Activated CD8-positive, alpha-beta T cell treated with anti-CD3 and anti-CD28 coated beads, Interleukin-2, amount 10 ng/mL, durations not matched to agents 7 days and 5 days (primary cell): ENCODE measurements at places on chromosomes 5 and 9. TPM values are rescaled to one million over a fixed set of nuclear protein-coding genes. Genes with fewer than 3 reads are reported as not detected.

- H3K36me3 ChIP-seq: peaks cover 15% of the 10 kb centered on the region
- H3K4me1 ChIP-seq: peaks cover 17% of the 10 kb centered on the region
- H3K27me3 ChIP-seq: no peaks in the 10 kb centered on the region
- no peak overlapping the region for H3K4me3 ChIP-seq
- no peak overlapping the region for H3K27ac ChIP-seq
These were observed 3.5 kb downstream of the PAIP1 start for GRCh38 chr5:43553381-43553780.

DNA sequence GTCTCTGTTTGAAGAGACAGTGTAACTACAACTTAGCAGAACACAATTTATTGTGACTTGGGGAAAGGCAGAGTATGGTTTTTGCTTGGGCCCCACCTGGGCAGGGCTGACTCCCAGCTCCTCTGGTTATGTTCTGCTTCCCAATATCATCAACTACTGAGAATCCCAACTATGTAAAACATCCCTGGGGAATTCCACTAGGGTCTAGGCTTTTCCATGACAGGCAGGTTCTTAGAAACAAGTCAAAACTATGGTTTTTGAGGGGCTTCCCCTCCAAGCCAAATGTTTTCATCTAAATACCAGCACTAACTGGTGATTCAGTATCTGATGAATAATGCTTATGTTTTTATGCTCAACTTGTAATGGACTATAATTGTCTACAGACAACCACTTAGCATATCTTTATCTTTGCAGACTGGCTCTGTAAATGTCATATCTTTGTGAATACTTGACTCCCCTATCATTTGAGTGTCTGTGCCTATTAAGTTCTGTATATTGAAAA is 409.5 kb downstream of the PDE4D start:
- H3K4me3 ChIP-seq: no peak overlapping the region
- no peaks in the 10 kb centered on the region for H3K36me3 ChIP-seq
- DNase-seq: no peak
- no peaks in the 10 kb centered on the region for H3K4me1 ChIP-seq

- H3K36me3 ChIP-seq: no peaks in the 10 kb centered on the region
- peak overlapping the region; percentile 84 for H3K4me3 ChIP-seq
- no peaks in the 10 kb centered on the region for H3K27me3 ChIP-seq
- peak; percentile 49 for DNase-seq
These were observed 71.5 kb downstream of the IL6ST start for GRCh38 chr5:55923177-55923771.

GRCh38 chr5:180829726-180830125 is 27.1 kb upstream of the MGAT1 start:
- no peak for DNase-seq
- H3K4me3 ChIP-seq: peak overlapping the region; percentile 96
- peaks cover 34% of the 10 kb centered on the region for H3K4me1 ChIP-seq
- peak overlapping the region; percentile 99 for H3K27ac ChIP-seq
- peaks cover 45% of the 10 kb centered on the region for H3K36me3 ChIP-seq

DNA sequence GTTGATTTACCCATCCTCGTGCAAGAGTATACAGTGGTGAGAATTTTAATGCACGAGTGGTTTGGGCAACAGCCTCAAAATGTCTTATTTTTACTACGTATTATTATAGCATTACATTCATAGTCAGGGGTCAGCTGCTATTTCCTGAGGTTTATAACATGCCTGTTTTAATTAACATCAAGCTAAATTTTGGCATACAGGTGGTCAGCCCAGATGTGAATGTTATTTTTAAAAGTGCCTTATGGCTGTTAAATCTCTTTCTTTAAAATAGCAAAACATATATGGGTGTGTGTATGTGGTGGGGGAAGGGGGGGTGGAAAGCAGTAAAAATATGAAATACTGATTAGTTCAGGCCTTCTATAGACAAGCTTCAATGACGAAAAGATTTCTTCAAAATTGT is 424.5 kb upstream of the CLINT1 start:
- H3K4me3 ChIP-seq: no peak overlapping the region
- no peak overlapping the region for H3K27ac ChIP-seq
- H3K27me3 ChIP-seq: no peaks in the 10 kb centered on the region
- no peaks in the 10 kb centered on the region for H3K4me1 ChIP-seq
- no peak for DNase-seq

- H3K27me3 ChIP-seq: no peaks in the 10 kb centered on the region
- no peaks in the 10 kb centered on the region for H3K4me1 ChIP-seq
- H3K36me3 ChIP-seq: no peaks in the 10 kb centered on the region
These were observed 86.3 kb upstream of the SLC12A2 start for GRCh38 chr5:127997201-127997704.

DNA sequence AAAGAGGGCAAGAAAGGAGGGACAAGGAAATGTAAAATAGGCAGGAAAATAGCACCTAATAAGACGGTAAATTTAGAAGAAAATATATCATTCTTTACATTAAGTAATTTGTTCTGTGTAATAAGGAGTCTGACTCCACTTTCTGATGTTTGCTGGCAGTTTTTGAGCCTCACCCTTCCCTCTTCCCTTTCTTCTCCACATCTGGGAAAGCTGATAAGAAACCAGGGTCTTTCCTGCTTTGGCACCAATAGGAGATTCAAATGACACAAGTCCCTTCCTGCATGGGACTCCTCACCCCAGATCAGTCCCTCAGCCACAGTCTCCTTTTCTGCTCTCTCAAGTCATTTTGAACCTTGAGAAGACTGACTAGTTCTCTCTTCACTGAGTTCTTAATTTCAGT is 31.2 kb upstream of the LECT2 start:
- no peaks in the 10 kb centered on the region for H3K36me3 ChIP-seq
- no peak overlapping the region for H3K27ac ChIP-seq
- H3K4me1 ChIP-seq: no peaks in the 10 kb centered on the region
- H3K4me3 ChIP-seq: no peak overlapping the region

DNA sequence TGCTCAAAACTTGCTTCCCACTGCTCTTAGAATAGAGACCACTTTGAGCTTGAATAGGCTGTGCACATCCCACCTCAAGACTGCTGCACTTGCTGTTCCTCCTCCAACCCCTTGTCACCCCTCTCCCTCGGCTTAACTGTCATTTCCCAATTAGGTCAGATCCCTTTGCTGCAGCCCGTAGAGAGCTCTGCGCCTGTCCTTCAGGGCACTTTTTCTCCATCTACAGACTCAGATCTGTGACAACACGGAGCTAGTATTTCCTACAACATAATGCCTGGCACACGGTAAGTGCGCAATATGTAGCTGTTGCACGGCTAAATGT is 485 bp upstream of the HABP4 start:
- H3K4me3 ChIP-seq: peak overlapping the region; percentile 71
- H3K27me3 ChIP-seq: peaks cover 21% of the 10 kb centered on the region
- DNase-seq: no peak
- H3K27ac ChIP-seq: peak overlapping the region; percentile 62
- H3K4me1 ChIP-seq: peaks cover 16% of the 10 kb centered on the region

DNA sequence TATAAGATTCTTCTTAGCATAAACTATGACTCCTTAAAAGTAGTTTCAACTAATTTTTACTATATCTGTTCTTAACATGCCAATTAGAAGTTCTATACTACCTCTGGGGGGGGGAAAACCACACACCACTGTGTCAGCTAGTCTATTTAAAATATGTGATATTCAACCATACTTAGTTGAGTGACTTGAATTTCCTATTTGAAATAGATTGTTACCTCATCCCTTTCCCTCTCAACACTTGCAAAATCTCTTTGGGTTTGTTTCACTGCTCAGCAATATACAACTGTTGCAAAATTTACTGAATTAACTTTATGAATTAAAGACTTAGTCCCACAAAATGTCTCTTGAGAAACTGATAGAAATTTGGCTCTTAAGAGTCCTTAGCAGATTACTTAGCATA is 151.1 kb upstream of the POU5F2 start:
- H3K27me3 ChIP-seq: no peaks in the 10 kb centered on the region
- peaks cover 4% of the 10 kb centered on the region for H3K4me1 ChIP-seq
- DNase-seq: no peak
- no peak overlapping the region for H3K4me3 ChIP-seq

DNA sequence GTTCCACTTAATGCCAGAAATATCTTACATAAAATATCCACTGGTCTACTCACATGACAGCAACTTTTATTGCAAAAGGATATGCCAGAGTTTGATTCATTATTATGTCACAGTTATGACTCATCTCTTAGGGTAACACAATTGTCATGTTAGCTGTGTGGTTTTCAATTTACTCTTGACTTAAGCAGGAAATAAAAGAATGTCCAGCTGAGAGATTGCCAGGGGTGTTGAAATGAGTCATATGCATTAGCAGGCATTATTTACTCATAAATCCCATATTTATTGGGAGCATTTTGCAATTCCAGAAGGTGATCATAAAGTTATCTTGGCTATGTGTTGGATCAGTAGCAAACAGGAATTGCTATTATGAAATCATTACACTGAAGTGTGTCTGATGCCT is 1164.6 kb upstream of the CDH18 start:
- H3K4me1 ChIP-seq: no peaks in the 10 kb centered on the region
- H3K27me3 ChIP-seq: no peaks in the 10 kb centered on the region
- no peak overlapping the region for H3K27ac ChIP-seq
- H3K4me3 ChIP-seq: no peak overlapping the region
- H3K36me3 ChIP-seq: no peaks in the 10 kb centered on the region

DNA sequence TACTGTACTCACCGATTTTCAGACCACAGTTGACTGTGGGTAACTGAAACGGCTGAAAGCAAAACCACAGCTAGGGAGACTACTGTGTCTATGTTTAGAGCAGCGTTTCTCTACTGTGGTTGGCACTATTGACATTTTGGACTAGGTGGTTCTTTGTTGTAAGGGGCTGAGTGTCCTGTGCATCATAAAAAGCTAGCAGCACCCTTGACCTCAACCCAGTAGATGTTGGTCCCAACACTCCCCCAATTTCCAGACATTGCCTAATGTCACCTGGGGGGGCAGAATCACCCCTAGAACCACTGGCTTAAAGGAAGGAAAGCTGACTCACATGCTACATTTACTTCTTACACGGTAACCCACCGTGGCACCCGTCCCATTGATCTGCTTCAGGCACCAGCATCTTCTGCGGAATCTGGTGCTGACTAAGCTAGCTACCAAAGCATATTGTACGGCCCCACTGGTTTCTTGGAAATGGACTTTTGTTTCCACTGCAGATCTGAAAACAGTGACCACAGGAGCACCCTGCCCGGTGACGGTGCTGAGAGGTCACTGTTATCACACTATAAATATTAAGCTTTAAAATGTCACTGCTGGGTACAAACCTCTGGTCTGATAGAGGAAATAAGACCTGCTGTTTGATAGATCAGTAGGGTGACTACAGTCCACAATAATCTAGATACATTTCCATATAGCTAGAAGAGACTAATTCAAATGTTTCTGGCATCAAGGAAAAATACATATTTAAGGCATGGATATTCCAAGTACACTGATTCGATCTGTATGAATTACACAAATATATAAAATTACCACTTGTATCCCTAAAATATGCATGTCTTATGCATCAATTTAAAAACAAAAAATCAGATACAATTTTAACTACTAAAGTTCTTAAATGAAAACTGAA is 151.4 kb downstream of the HSD17B3 start:
- H3K4me1 ChIP-seq: peaks cover 31% of the 10 kb centered on the region
- H3K4me3 ChIP-seq: peak overlapping the region; percentile 22
- H3K27me3 ChIP-seq: peaks cover 36% of the 10 kb centered on the region

DNA sequence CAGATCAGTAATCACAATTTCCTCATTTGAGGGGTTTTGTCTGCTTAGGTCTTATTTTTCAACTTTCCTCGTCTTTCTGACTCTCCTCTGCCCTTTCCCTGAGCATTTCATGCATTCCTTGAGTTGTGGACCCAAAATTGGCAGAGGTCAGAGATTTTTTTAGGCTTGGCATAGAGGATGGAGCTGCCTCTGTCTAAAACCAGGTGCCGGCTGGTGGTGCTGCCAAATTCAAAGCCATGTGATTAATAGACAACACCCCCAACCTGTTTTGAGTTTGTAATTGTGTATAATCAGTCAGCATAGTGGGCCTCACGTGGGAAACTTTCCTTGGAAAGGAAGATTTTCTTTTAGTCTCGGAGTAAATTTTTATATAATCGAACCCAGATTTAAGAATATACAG is 39.6 kb downstream of the TJP2 start:
- no peaks in the 10 kb centered on the region for H3K27me3 ChIP-seq
- no peak overlapping the region for H3K27ac ChIP-seq
- DNase-seq: no peak
- no peaks in the 10 kb centered on the region for H3K4me1 ChIP-seq
- H3K36me3 ChIP-seq: no peaks in the 10 kb centered on the region

GRCh38 chr5:136018814-136019783 is 9.7 kb upstream of the TGFBI start:
- no peaks in the 10 kb centered on the region for H3K4me1 ChIP-seq
- H3K36me3 ChIP-seq: no peaks in the 10 kb centered on the region
- peaks cover 34% of the 10 kb centered on the region for H3K27me3 ChIP-seq
- DNase-seq: no peak
- H3K4me3 ChIP-seq: no peak overlapping the region

- H3K27me3 ChIP-seq: peaks cover 9% of the 10 kb centered on the region
- no peak for DNase-seq
- peaks cover 10% of the 10 kb centered on the region for H3K4me1 ChIP-seq
- H3K4me3 ChIP-seq: no peak overlapping the region
- H3K36me3 ChIP-seq: no peaks in the 10 kb centered on the region
- H3K27ac ChIP-seq: no peak overlapping the region
These were observed 33.6 kb upstream of the FBP1 start for GRCh38 chr9:94672811-94673487.

TMEM215 gene
- not detected for total RNA-seq

PCDHGC5 gene
- not detected for total RNA-seq

GZMA gene
- total RNA-seq: 356 TPM

ZNF169 gene
- total RNA-seq: 5.8 TPM

GMCL2 gene
- not detected for total RNA-seq

POLR3G gene
- 5.8 TPM for total RNA-seq

LECT2 gene
- not detected for total RNA-seq

PCDHGA1 gene
- total RNA-seq: not detected

TMOD1 gene
- total RNA-seq: 0.29 TPM

FCHO2 gene
- 0.47 TPM for total RNA-seq
